Esophagus mucosa (tissue), 1 donor: ENCODE measurements at places on chromosomes 16 and 17. TPM values are rescaled to one million over a fixed set of nuclear protein-coding genes. Genes with fewer than 3 reads are reported as not detected.

Gene SULT1A2
- total RNA-seq = 0.32 TPM

Gene CHP2
- 0.08 TPM for total RNA-seq

Gene SOX9
- total RNA-seq = 20.3 TPM

Gene NAE1
- 41.2 TPM for total RNA-seq

Gene HS3ST3B1
- total RNA-seq = 2.5 TPM

Gene CDH11
- 3.8 TPM for total RNA-seq

Gene CCL17
- 1.6 TPM for total RNA-seq

Gene DUSP3
- total RNA-seq = 36.3 TPM

Gene SLC13A5
- total RNA-seq = 3.5 TPM

Gene CDK5RAP3
- total RNA-seq = 73.4 TPM

Gene GNAO1
- total RNA-seq = 0.64 TPM

Gene ASGR1
- total RNA-seq = 1.00 TPM

Gene CCDC92B
- 0.68 TPM for total RNA-seq

Gene TSNAXIP1
- total RNA-seq = 0.40 TPM

Gene SLC13A2
- total RNA-seq = not detected

Gene RPRML
- not detected for total RNA-seq

Gene TMEM238L
- total RNA-seq = 2.3 TPM

Gene KRTAP2-1
- total RNA-seq = not detected

Gene KRT27
- total RNA-seq = not detected

Gene C17orf113
- total RNA-seq = 0.48 TPM

Gene CMTM4
- total RNA-seq = 13.1 TPM

Gene SHISA6
- 2.0 TPM for total RNA-seq

Gene PMFBP1
- 2.0 TPM for total RNA-seq

Gene YPEL2
- 5.7 TPM for total RNA-seq

Gene SPATA22
- total RNA-seq = not detected

Gene MMD
- 2.1 TPM for total RNA-seq

Gene SLC35G6
- total RNA-seq = not detected

Gene WFDC1
- 1.1 TPM for total RNA-seq

Gene PHOSPHO1
- 0.20 TPM for total RNA-seq

Gene KLHDC4
- total RNA-seq = 20.4 TPM

Gene ENPP7
- not detected for total RNA-seq

Gene TP53TG3C
- total RNA-seq = not detected

Gene HOXB1
- total RNA-seq = 0.24 TPM

Gene TBC1D3E
- not detected for total RNA-seq

Gene HOXB8
- not detected for total RNA-seq

Gene IL34
- total RNA-seq = 7.9 TPM

Gene NGFR
- total RNA-seq = 6.5 TPM

Gene FAM20A
- total RNA-seq = 13.6 TPM

Gene CIAO2B
- total RNA-seq = 125 TPM
